ENCODE measurements at places on chromosomes 11 and 22. TPM values are rescaled to one million over a fixed set of nuclear protein-coding genes. Genes with fewer than 3 reads are reported as not detected.
A peak's percentile ranks its signal among the peaks of the same experiment; 100 is the strongest.

DNA sequence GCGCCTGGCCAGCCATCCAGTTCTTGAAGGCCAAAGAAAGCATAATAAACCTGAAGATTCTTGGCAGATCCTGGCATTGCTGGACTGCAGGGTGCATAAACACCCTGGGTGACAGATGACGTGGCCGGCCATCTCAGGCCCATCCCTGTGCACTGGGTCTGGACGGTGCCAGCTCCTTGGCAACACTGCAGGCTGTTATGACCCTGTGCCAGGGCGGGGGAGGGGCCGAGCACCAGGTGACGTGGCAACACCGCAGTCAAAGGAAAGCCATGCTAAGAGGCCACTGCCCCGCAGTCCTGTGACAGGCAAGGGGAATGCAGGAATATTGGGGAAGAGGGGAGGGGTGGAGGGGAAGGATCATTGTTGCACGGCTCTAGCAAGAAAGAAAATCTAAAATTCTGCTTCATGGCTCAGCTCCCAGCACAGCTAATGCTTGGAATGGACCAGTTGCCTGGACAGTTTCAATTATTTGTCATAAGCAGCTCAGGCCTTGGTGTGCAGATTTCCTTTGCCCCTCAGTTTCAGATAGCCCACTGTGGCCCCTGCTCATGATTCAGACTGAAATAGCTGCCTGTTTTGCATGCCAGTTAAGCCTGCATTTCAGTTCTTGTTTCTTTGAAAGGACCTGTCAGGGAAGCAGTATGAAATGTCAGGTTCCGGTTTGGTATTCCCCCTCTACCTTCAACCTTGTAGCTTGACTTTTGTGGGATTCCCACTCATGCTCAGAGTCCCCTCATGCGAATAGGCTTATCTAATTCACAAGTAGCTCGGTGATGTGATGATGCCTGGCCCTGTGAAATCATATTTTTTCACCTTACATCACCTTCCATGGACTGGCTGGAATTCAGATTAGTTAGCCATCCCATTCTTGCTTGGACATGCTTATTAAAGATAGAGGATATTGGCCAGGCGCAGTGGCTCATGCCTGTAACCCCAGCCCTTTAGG is 29.7 kb upstream of the DDX6 start:
- peak; percentile 51 for DNase-seq

DNA sequence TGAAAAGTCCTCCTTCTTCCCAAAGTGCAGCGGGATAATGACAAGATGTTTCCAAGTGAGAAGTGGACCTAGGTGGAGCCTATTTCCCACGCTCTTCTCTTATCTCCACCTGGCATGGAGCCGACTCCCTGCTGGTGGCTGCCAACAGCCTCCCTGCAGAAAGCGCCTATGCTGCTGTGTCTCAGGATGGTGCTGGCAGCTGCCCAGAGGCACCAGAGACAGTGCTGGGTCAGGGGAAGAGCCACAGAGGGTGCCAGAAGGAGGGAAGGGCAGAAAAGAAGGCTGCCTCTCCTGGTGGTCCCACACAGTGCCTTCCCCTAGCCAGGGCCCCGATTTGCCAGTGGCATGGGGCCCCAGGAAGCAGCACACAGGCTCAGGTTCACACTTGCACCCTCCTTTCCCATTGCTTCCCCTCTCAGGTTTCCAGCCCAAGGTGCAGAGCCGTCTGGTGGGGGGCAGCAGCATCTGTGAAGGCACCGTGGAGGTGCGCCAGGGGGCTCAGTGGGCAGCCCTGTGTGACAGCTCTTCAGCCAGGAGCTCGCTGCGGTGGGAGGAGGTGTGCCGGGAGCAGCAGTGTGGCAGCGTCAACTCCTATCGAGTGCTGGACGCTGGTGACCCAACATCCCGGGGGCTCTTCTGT is 19.0 kb downstream of the CD5 start:
- DNase-seq, result peak; percentile 63

- no peak for DNase-seq
Measured at GRCh38 chr11:57639321-57640067, 10.2 kb downstream of the YPEL4 start.

- DNase-seq, result no peak
Measured at GRCh38 chr11:66470015-66470414, 3.3 kb downstream of the PELI3 start.

Gene KLHDC7B
- total RNA-seq, result not detected
